Caco-2 (cell line): ENCODE measurements at places on chromosomes 7 and 10.

DNA sequence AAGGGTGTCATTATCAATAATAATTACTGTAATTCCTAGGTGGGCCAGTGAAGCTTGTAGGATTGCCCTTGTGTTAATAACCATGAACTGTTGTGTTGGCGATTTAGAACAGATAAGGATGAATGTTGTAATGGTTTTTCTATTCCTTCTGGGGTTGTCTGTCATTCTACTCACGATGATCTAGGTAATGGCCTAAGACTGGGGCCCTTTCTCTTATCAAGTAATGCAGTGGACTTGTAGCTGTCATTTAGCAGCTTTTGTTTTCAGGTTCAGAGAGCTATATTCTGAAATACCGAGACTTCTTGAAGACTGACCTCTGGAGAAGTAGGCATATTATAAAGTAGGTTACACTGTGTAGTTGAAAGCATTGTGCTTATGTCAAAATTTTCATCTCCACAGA, 110.2 kb downstream of the TAF3 start:
- DNase-seq = no peak

DNA sequence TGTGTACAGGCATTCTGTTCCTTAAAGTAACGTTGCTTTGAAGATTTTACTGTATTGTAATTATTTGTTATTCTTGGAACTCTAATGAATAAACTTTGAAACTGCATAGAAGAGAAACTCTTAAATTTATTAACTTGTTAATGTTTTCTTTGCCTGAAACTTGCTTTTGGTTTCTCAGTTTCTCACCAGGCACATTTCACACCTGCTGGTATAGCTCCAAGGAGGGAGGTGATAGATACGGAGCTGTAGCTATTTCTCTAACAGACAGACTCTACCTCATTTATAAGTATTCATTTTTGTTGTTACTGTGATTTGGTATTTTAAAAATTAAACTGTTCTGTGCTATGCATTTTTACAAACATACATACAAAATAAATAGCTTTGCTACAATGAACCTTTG, 32.7 kb downstream of the R3HCC1L start:
- DNase-seq = no peak

DNA sequence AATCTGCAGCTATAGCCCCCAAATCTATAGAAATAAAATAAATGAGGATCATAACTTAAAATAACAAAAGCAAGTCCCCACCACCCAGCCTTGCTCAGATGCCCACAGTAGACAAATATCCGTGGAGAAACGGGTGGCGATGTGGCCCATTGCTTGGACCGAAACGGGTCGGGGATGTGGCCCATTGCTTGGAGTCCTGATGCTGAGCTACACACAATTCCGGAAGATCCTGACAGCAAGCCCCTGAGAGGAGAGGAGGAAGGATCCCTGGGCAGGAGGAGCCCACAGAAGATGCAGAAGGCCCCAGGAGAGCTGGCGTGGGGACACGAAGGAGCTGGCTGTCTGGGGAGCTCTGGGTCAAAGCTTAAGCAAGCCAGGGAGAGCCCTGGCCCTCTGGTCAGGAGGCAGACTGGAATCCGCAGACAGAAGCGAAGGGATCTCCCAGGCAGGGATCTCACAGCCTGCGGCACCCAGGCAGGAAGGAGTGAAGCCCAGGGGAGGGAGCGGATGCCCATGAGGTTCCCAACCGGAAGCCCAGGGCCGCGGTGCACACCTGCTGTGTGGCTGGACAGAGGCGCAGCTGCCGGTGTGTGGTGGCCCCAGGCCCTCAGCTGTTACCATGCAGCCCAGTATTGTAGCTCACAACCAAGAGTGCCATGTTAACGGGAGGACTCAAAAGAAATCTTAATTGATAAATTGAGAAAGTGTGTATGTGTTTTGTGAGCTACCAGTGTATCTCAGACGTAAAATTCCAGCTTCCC, 138.8 kb downstream of the ADARB2 start:
- no peak for DNase-seq

- no peak for DNase-seq
These were observed 340.1 kb upstream of the CHRM2 start for GRCh38 chr7:136528329-136528728.

DNA sequence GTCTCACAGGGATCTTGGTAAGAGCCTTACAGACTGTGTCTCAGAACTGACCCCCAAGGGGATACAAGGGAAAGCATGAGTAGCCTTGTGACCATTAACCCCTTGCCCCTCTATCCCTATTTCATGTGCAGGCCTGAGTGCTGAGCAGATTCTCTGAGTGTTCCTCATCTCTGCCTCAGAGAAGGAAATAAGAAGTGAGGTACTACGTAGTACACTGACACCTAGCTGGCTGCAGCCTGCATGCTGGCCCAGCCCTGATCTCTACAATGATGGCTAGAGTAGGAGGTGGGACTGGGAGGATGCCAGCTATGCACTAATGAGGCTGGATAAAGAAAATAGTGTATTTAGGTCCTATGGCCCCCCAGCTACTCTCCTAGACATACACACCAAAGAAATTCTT, 174.9 kb upstream of the HPS1 start:
- DNase-seq = no peak

GRCh38 chr7:68748934-68749900, 849.1 kb upstream of the AUTS2 start:
- DNase-seq = no peak

GRCh38 chr10:109348324-109348723, 575.0 kb downstream of the XPNPEP1 start:
- no peak for DNase-seq

DNA sequence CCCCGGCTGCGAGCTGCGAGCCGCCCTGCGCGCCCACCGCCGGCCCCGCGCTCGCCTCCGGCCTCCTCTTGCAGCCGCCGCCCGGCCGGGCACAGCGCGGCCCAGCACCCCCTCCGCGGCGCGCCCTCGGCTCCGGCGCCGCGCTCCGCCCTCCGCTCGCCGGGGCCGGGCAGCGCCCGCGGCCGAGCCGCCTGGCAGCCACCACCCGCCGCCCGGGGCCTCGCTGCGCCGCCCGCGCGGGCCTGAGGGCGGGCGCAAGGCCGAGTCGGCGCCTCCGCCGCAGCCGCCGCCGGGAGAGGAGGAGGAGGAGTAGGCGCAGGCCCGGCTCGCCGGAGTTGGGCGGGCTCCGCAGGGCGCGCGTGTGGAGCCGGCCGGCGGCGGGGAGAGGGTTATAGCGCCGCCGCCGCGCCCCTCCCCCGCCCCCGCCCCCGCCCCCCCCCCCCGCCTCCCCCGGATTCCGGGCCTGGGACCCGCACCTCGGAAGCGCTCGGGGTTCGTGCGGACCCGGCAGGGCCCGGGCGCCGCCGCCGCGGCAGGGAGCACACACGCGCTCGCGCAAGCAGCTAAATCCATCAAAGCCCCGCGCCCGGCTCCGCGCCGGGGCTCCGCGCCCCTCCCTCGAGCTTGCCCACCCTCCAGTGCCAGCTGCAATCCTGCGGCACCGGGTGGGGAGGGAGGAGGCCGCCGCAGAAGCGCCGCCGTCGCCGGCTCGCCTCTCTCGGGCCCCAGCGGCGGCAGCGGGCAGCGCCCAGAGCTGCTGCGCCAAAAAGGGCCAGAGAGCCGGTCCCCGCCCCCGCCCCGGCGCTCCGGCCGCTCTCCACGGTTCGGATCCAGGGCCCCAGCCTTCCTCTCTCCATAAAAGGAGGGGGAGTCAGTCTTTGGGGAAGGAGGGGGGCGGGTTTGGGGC, at the start of gene PDGFA:
Gene PDGFA, minus strand, starts transcription at position 363 of the 907 bp plus-strand sequence. CDS start 845 bp downstream, outside the sequence.
- DNase-seq = no peak

- no peak for DNase-seq
These were observed 71.5 kb downstream of the SLC35B4 start for GRCh38 chr7:134245253-134245652.

DNA sequence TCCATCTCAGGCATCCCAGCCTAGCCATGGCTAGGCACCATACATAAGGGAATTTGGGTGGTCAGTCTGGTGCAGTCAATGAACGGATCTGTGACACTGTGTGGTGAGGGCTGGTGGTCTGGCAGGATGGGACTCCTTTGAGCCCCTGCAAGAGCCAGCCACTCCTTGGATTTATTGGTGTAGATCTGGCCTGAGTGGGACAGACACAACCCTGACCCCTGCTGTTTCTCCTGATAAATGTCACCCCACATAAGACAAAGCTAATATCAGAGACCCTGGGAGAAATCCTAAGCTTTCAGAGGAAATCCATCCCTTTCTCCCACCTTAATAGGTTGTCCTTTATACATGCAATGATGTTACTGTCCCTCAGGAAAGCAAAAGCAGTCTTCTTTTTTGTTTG, 2.3 kb downstream of the FBXO24 start:
- no peak for DNase-seq

DNA sequence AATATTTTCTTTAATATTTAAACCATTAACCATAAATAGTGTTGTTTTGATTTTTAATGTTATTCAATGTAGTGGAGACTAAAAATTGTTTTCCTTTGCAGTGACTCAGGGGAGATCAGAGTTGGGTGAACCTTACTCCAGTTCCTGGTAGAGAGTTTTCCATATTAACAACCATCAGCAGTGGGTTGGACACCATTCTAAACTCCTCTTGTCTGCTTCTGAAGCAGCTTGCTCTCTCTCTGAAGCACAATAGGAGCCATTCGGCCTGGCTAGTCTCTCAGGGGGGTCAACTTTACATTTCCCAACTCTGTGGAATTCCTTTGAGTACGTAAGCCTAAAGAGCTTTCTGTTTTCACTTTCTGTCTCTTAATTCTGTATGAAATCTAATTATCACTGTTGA, 9.4 kb upstream of the NRG3 start:
- no peak for DNase-seq

DNA sequence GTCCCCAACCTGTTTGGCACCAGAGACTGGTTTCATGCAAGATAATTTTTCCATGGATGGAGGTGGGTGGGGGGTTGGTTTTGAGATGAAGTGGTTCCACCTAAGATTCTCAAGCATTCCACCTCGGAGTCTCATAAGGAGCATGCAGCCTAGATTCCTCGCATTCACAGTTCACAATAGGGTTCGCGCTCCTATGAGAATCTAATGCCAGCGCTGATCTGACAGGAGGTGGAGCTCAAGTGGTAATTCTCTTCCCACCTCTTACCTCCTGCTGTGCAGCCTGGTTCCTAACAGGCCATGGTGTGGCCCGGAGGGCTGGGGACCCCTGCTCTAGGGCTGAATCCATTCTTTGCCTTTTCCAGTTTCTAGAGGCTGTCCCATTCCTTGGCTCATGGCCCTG, 19.1 kb upstream of the CDK1 start:
- no peak for DNase-seq

GRCh38 chr7:27677912-27678612, 15.4 kb upstream of the HIBADH start:
- DNase-seq = peak; percentile 43

DNA sequence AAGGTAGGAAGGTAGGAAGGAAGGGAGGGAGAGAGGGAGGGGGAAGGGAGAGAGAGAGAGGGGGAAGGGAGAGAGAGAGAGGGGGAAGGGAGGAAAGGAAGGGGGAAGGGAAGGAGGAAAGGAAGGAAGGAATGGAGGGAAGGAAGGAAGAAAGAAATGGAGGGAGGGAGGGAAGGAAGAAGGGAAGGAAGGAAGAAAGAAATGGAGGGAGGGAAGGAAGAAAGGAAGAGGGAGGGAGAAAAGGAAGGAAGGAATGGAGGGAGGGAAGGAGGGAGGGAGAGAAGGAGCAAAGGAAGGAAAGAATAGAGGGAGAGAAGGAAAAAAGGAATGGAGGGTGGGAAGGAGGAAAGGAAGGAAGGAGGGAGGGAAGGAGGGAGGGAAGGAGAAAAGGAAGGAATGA, 176.4 kb upstream of the PTER start:
- no peak for DNase-seq

DNA sequence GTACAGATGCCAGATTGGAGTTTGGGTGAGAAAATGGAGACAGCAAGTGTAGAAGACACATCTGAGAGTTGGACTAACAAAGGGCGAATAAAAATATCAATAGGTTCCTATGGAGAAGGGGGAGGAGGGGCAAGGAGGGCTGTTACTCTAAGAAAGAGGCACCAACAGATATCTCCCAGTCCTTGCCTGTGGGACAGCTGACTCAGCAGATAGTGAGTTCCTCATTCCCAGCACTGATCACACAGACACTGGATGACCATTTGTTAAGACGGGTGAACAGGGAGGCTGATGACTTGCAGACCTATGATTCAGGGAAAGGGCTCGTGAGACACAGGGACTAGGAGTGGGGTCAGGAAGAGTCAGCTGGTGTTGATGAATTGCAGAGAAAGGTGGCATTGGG, 5.7 kb upstream of the PRR15 start:
- DNase-seq = no peak

GRCh38 chr10:26746061-26746460, 48.6 kb downstream of the PDSS1 start:
- DNase-seq = no peak

DNA sequence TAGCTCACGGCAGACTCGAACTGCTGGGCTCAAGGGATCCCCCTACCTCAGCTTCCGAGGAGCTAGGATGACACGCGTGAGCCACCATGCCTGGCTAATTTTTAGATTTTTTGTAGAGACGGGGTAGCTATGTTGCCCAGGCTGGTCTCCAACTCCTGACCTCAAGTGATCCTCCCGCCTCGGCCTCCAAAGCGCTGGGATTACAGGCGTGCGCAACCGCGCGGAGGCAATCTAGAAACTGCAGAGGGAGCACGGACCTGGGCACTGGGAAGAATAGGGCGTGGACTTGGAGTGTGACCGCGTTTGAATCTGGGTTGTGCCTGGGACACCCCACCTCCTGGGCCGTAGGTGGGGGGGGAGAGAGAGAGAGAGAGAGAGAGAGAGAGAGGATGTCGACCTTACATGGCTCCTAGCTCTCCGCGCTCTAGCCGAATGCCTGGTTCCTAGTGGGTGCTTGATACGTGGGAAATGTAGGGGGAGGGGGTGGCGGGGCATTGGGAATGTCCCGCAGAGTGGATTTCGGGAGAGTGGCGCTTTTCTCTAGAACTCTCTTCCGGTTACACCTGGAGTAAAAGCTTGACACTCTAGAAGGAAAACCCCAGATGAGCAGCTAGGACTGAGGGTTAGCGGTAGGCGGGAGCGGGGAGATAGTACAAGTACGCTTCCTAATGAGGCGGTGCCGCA, 1.2 kb upstream of the MAP3K8 start:
- DNase-seq = peak; percentile 67

- DNase-seq = no peak
These were observed 89.6 kb upstream of the CTBP2 start for GRCh38 chr10:125249948-125250347.

DNA sequence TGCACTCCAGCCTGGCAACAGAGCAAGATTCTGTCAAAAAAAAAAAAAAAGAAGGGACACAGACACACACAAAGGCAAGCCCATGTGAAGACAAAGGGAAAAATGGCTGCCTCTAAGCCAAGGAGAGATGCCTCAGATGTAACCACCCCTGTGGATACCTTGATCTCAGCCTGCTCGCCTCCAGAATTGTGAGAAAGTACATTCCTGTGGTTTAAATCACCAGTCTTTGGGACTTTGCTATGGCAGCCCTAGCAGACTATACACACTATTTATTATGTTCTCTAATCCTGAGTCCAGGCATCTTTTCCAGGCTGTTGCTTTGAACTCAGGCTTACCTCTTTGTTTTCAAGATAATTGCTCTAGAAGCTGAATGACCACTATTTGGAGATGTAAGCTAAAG, 494.3 kb downstream of the GALNT17 start:
- no peak for DNase-seq

GRCh38 chr10:619710-620109, 69.8 kb downstream of the DIP2C start:
- DNase-seq = no peak

- DNase-seq = no peak
These were observed 820 bp downstream of the BBS9 start for GRCh38 chr7:33130184-33130583.

- no peak for DNase-seq
These were observed 83.9 kb upstream of the NMT2 start for GRCh38 chr10:15252396-15252795.

- no peak for DNase-seq
These were observed 105.7 kb downstream of the GRB10 start for GRCh38 chr7:50676740-50677637.

- DNase-seq = no peak
These were observed 286.9 kb downstream of the SORCS1 start for GRCh38 chr10:106877574-106877973.
